ENCODE measurements at places on chromosomes 4 and X.

GRCh38 chr4:150384249-150384648 is 197.7 kb upstream of the MAB21L2 start:
- no peak for DNase-seq

DNA sequence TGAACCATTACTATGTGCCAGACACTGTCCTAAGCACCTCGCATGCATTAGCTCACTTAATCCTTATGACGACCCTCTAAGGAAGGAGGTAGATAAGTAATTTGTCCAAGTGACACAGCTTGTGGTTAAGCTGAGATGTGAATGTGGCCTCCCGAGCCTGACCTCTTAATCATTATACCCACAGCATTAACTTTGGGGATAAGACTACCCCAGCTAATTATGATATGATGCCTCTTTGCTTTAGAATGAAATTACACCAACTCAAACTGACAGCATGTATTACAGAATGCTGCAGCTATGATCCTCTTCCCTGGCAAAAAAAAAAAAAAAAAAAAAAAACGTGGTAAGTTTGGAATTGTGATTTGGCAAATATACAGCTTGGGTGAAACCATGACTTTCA is 53.5 kb downstream of the APBB2 start:
- DNase-seq = no peak

GRCh38 chrX:123489011-123489410 is 243.8 kb downstream of the THOC2 start:
- DNase-seq = no peak

GRCh38 chr4:36099509-36099908 is 144.8 kb downstream of the ARAP2 start:
- no peak for DNase-seq

GRCh38 chrX:81229229-81229628 is 27.3 kb downstream of the SH3BGRL start:
- no peak for DNase-seq

DNA sequence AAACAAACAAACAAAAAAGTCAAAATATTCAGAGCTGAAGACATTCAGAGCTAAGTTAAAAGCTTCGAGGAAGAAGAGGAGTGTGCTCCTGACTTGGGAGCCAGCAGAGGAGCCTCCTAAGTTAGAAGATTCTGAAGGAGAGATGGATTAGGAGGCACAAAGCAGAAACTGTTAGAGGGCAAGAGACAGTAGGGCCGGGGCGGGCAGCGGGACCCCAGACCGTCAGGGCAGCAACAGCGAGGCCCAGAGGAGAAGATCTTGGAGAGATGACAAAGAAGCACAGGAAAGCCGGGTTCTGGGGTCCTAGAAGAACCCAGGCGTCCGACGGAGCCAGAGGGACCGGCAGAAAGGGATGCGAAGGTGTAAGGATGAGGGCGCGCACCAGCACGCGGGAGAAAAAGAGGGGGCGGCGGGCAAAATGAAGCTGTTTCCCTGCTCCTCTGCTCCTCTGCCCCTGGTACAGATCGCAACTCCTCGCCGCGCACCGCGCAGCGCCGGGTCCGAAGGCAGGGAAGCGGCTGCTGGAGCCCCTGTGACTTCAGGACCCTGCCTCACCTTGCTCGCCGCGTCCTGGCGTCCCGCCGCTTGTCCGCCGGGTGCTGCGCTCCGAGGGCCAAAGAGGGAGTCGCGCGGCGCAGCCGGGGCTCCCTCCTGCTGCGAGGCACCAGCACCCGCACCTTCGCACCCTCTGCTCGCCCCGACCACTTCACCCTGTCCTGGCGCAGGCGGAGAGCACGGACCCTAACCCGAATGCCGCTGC is 477 bp downstream of the KLHL13 start:
- peak; percentile 60 for DNase-seq

DNA sequence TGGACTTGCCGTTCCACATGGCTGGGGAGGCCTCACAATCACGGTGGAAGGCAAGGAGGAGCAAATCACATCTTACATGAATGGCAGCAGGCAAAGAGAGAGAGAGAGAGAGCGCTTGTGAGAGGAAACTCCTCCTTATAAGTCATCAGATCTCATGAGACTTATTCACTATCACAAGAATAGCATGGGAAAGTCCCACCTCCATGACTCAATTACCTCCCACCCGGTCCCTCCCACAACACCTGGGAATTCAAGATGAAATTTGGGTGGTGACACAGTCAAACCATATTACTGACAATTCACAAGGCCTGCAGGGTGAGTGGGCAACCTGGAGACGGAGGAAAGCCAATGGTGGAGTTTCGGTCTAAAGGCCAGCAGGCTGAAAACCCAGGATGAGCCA is 394.3 kb upstream of the TRAM1L1 start:
- no peak for DNase-seq

GRCh38 chr4:48090621-48091020 is 43.4 kb downstream of the TXK start:
- DNase-seq = no peak

- DNase-seq = peak; percentile 78
These were observed 14.8 kb downstream of the ANK2 start for GRCh38 chr4:113064244-113064643.

DNA sequence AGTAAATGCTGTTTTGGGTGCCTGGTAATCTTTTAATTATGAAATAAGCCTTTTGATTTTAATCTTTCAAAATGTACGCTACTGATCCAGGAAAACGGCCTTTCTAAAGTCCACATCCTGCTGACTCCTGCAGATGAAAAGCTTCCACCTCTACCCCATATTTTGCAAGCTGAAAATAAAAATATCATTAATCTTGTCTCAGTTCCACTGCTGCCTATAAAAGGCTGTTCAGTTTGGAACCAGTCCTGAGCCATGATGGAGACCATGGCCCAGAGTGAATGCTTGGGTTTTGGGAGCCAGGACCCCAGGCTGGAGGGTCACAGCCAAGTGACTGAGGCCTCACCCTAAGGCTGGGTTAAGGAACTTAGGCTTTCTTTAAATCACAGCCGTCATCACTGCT is 110.8 kb downstream of the AFF1 start:
- DNase-seq = no peak

- DNase-seq = no peak
These were observed 109.0 kb downstream of the UCHL1 start for GRCh38 chr4:41365681-41366080.

DNA sequence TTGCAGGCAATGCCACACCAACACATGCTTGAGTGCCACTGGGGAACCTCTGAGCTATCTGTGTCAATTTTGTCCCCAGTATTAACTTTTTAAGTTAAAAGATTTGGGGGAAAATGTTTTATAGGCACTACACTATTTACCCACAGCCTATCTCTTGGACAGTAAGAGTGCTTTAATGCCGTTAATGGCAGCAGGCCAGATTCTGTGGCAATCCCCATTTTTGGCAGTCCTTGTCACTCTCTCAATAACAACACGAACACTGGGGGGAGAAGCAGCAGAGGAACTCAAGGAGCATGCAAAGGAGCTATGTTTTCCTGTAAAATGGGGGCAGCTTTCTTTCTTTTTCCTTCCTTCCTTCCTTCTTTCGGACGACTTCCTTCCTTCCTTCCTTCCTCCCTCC is 168.6 kb downstream of the NSUN7 start:
- DNase-seq = no peak

- DNase-seq = no peak
These were observed 606.0 kb downstream of the BCOR start for GRCh38 chrX:39491548-39492297.

- no peak for DNase-seq
These were observed 329.3 kb downstream of the GBA3 start for GRCh38 chr4:23022032-23022431.

- DNase-seq = no peak
These were observed 855 bp downstream of the GPRASP2 start for GRCh38 chrX:102712981-102713625.

GRCh38 chr4:184380707-184381106 is 93.6 kb downstream of the IRF2 start:
- DNase-seq = no peak

- DNase-seq = no peak
These were observed 49.5 kb upstream of the TMLHE start for GRCh38 chrX:155662282-155662681.

- DNase-seq = no peak
These were observed 799.5 kb downstream of the RPA4 start for GRCh38 chrX:97682991-97683840.

GRCh38 chrX:7294483-7294882 is 146.5 kb upstream of the PUDP start:
- DNase-seq = no peak

- DNase-seq = no peak
These were observed 19.2 kb downstream of the G3BP2 start for GRCh38 chr4:75653845-75654503.

GRCh38 chr4:31539284-31540069 is 819.3 kb downstream of the PCDH7 start:
- DNase-seq = no peak

- no peak for DNase-seq
These were observed 649.6 kb upstream of the DIPK2B start for GRCh38 chrX:45850197-45850774.
